ENCODE measurements at places on chromosomes 3 and 15.

GRCh38 chr3:159951540-159951939, 37.1 kb upstream of the IL12A start:
- DNase-seq, result no peak

GRCh38 chr3:157810924-157811718, 295.1 kb downstream of the SHOX2 start:
- no peak for DNase-seq

DNA sequence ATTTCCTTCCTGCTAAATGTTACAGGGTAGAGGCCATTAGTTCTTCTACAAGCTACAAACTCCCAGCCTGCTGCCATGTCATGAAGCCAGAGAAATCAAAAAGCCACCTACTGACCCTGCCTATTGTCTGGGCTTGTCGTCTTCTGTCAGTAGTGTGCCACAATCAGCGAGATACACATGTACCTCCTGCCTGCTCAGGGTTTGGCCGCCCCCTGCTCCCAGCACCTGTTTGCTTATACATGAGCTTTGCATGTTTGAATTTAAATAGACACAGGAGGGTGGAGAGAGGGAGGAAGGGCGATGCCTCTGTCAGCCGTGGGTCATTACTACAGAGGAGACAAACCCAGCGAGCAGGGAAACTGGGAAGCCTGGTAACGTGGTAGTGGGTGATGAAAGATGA, 106.1 kb downstream of the ROBO2 start:
- DNase-seq, result no peak

GRCh38 chr15:93288728-93289294, 199.8 kb upstream of the RGMA start:
- DNase-seq, result no peak

GRCh38 chr3:66948041-66948440, 50.1 kb upstream of the KBTBD8 start:
- DNase-seq, result no peak

DNA sequence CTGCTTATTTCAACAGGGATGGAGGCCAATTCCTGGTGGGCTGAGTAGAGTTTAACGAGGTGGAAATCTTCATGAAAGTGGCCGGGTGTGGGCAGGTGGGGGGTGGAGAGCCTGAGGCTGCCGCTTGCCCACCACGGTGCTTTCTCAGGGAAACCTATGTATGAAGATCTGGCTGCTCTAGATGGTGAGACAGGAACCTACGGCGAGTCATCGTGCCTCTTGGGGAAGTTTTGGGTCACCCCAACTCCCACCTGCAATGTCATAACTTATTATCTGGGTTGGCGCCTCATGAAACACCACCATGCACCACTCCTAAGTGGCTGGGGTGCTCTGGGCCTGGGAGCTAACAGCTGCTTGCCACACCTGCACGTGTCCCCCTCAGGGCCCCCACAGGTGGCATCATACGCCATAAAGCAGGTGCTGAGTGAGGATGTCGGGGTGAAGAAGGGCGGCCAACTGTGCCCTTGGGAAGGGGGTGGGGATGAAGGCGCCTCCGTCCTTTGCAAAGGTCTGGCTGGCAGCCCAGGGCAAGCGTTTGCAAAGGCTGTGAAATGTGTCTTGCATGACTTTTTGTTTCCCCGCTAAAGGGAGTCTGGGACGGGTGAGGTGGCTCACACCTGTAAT, 27.9 kb upstream of the SNRPA1 start:
- DNase-seq, result no peak
